ENCODE measurements at places on chromosomes 5 and 9. TPM values are rescaled to one million over a fixed set of nuclear protein-coding genes. Genes with fewer than 3 reads are reported as not detected.

DNA sequence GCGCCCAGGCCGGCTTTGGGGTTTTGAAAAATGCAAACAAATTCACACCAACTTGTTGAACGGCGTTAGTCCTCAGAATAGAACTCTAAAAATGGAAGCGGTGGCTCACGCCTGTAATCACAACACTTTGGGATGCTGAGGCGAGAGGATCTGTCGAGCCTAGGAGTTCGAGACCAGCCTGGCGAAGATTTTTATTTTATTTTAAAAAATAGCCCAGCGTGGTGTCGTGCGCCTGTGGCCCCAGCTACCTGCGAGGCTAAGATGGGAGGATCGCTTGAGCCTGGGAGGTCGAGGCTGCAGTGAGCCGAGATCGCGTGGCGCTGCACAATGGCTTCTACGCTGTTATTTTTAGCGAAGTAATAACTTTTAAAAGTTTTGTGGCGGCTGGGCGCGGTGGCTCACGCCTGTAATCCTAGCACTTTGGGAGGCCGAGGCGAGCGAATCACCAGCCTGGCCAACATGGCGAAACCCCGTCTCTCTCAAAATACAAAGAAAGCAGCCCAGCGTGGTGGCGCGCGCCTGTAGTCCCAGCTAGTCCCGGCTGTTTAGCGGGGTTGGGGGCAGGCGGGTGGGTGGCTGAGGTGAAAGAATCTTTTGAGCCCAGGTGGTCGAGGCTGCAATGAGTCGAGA, 694 bp upstream of the PLIN2 start:
- no peak for DNase-seq

- peak; percentile 70 for DNase-seq
Measured at GRCh38 chr5:171494452-171495121, 75.1 kb downstream of the FGF18 start.

DNA sequence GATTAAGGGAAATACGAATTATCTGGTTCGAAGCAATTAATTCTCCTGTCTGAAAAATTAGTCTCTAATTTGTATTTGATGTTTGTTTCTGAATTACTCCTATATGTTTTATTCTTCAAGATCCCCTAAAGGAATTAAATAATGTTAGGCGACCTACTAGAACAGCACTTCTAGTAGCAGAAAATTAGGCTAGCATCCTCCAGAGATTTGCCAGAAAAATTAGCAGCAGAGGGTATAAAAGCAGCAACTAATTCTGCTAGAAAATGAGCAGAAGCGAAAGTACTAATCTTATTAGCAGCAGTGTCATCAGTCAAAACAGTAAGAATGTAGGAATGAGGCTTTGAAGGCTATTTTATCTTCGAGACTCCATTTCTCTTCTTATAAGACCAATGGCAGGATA, 114.3 kb upstream of the PJA2 start:
- no peak for DNase-seq

DNA sequence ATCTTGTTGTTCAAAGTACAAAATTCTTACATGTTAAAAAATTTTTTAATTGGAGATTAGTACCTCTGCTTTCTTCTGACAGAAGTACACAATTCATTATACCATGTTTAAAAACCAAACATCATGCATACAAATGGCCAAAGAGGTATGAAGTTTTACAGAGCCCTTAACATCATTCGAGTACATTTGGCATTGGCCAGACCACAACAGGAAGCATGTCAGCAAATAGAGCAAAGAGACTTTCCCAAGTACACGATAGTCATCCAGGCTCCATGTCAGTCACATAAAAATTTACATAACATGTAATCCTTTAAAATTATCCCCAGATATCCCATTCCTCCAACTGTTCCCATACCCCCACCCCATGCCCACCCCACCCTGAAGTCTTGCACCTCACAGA, 22.5 kb downstream of the HMGCS1 start:
- no peak for DNase-seq

DNA sequence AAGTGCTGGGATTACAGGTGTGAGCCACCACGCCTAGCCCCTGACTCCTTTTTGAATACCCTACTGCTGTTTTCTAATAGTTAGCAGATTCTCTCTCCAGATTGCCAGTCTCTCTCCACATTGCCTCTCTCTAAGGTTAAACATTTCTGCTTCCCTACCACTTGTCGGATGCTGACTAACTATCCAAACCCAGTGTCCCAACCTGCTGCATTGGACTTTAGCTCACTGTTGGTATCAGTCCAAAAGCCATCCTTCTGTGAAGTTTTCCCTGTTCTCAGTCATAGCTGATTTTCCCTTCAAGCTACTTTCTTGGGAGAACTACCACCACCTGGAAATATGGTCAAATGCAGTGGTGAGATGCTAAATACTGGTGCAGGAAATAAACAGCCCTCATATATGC, 48.7 kb downstream of the TLR4 start:
- no peak for DNase-seq

DNA sequence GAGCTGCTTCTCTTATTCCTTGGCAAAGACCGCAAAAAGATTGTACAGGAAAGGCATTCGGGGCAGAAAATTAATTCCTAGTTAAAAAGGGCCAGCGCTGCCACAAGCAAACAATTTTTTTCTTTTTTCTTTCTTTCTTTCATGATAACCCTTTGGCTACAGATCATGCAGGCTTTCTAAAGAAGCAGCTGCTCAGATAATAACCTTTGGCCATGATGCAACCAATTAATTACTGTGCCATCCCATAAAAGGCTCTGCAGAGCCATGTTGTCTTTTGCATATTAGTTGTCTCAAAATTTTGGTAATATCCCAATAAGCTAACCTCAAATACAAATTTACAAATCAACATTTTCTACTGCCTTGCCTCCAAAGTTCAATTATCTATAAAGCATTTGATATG, 758.4 kb upstream of the SEMA6A start:
- no peak for DNase-seq

GRCh38 chr9:12566404-12567090, 126.6 kb upstream of the TYRP1 start:
- no peak for DNase-seq

GRCh38 chr9:120137186-120137840, 442.7 kb downstream of the CDK5RAP2 start:
- no peak for DNase-seq

DNA sequence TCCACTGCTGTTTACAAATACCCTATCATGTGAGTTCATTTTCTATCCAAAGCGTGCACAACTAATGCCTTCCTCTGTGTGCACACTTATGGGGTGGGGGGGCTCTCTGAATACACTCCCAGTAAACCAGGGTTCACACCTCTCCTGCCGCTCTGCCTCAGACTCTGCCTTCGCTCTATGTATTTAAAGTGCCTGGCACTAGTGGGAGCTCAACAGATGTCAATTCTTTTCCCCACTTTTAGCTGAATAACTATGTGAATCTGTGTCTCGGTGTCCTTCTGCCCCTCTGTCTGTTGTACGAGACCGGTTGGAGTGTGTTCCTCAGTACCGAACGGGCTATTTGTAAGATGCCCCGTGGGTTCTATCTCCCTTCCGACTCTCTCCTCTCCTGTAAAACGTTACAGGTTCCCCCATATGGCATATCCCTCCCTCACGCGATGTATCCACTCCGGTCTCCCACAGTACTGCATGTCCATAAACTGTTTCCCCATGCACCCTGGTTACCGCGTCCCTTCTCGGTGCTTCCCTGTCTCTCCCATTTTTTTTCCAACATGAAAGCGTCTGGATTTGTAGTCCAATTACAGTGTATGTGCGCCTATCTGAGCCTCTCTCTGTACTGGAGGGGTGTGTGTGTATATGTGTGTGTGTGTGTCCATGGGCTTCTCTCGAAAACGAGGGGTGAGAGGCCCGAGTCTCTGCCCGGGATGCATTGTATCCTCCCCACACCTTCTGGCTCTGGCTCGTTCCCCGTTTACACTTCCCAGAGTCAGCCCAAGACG, 1.6 kb downstream of the ELL2 start:
- no peak for DNase-seq

DNA sequence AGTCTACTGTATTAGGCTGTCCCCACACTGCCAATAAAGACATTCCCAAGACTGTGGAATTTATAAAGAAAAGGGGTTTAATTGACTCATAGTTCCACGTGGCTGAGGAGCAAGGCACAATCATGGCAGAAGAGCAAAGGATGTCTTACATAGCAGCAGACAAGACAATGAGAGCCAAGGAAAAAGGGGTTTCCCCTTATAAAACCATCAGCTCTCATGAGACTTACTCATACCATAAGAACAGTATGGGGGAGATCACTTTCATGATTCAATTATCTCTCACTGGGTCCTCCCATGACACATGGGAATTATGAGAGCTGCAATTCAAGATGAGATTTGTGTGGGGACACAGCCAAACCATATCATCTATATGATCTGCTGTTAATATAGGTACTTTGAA, 14.8 kb upstream of the FSTL4 start:
- DNase-seq = no peak

DNA sequence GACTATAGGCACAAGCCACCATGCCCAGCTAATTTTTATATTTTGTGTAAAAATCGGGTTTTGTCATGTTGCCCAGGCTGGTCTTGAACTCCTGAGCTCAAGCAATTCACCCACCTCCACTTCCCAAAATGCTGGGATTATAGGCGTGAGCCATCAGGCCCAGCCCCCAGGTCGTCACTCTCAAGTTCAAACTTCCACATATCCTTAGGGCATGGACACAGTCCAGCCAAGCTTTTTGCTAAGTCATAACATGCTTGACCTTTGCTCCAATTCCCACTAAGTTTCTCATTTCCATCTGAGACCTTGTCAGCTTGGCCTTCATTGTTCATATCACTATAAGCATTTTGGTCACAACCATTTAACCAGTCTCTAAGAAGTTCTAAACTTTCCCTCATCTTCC, 43.9 kb upstream of the ARAP3 start:
- no peak for DNase-seq

GRCh38 chr9:107862323-107862722, 372.8 kb upstream of the KLF4 start:
- DNase-seq = no peak

DNA sequence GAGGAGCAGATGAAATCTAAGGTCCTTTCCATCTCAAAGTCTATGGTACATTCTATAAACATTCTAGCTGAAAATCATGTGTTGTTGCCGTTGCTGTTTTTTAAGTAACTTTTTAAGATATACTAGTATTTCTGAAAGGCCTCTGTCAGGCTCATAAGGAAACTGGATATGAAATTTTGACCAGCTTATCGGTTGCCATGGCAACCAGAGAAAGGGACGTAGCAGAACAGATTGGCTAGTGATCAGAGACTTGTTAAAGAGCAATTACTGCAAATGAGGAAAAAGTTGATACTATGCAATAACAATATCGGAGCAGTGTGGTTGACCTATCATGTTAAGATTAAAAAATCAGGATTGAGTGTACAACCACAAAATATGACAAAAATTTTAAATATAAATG, 57.0 kb upstream of the RNF180 start:
- no peak for DNase-seq

- no peak for DNase-seq
Measured at GRCh38 chr5:144304688-144305087, 134.0 kb downstream of the KCTD16 start.

DNA sequence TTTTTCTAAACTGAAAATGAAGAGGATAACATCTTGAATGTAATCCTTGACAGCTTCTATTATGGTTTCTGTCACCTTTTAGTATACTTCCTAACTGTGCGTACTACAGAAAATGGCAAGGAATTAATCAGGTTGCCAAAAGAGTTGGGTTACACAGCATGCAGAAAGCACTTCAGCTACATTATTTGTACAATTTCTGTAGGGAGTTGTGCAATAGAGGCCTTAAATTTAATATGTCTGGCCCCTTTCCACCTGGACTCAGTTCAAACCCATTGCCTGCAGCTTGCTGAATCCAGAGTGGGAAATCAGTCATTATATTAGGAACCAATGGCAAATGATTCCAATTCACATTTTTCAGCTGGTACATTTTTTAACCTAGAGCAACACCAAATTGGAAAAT, 549.7 kb downstream of the CSNK1G3 start:
- no peak for DNase-seq

GRCh38 chr5:156513123-156513815, 186.3 kb downstream of the SGCD start:
- no peak for DNase-seq

DNA sequence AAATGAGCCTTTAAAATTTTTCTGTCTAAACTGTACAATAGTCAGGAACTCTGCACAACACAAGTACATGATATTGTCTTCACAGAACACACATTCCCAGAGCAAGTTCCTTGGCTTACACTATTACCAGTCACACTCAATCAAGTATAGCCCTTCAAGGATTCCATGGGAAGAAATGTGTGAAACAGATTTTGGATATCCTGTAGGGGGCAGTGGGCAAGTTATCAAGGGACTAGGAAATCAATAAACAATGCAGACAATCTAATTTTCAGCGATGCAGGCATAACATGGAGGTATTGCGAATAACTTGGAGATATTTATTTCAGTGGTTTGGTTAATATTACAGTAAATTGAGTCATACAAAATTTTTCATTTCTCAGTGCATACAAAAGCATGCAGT, 1171.5 kb upstream of the NUDT12 start:
- no peak for DNase-seq

GRCh38 chr9:90803860-90804593, 2.4 kb downstream of the SYK start:
- DNase-seq = no peak

DNA sequence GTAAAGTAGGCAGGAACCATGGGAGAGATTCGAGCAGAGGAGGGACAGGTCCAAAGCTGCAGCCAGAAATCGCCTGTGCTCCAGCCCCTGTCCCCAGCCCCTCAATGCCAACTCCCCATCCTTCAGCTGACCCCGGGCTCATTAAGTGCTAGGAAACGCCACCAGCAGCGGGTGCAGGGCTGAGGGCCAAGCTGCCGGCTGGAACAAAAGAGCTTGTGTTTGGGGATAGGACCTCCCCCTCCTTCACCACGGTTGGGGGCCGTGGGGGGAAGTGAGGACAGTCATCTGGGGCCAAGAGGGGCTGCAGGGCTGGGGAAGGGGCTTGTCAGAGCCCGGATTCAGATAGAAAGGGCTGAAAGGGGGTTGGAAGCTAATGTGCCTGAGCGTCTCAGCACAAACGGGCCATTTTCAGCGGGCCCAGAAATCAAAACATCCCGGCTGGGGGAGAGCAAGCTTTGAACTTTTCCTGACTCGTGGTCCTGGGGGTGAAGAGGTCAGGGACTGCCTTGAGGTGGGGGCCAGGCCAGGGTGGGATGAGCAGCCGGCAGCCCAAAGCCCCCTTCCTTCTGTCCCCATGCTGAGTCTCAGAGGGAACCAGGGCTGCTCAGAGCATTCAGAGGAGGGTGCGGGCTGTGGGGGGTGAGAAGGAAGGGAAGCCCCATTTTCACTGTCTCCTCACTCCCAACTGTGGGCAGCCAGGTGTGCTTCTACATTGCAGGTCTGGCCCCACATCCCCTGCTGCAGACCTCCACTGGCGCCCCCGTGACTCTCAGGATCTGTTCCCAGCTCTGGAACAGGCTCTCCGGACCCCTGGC, 69.4 kb upstream of the DAB2IP start:
- no peak for DNase-seq

Gene SFXN1
- polyA plus RNA-seq = 19.6 TPM

Gene RANBP3L
- polyA plus RNA-seq = 0.47 TPM

Gene SLC1A3
- 18.5 TPM for polyA plus RNA-seq

Gene PLAC8L1
- 0.73 TPM for polyA plus RNA-seq

Gene PRLR
- polyA plus RNA-seq = 0.38 TPM

Gene TXNDC8
- polyA plus RNA-seq = not detected

Gene CER1
- polyA plus RNA-seq = 0.46 TPM

Gene SPAG8
- 2.3 TPM for polyA plus RNA-seq

Gene TMEM252
- polyA plus RNA-seq = 1.0 TPM

Gene PTGDS
- 21.9 TPM for polyA plus RNA-seq

Gene SHISAL2B
- 0.40 TPM for polyA plus RNA-seq

Gene HK3
- 0.82 TPM for polyA plus RNA-seq

Gene ACSL6
- polyA plus RNA-seq = 0.78 TPM

Gene EQTN
- polyA plus RNA-seq = not detected
